ENCODE measurements at places on chromosomes 5 and 9.

GRCh38 chr9:137645211-137645610, 26.4 kb downstream of the EHMT1 start:
- no peak for DNase-seq

GRCh38 chr5:64742821-64743220, 25.7 kb downstream of the SREK1IP1 start:
- no peak for DNase-seq

- DNase-seq: no peak
Observed at GRCh38 chr9:131436865-131437271, 43.0 kb downstream of the PRRC2B start.

DNA sequence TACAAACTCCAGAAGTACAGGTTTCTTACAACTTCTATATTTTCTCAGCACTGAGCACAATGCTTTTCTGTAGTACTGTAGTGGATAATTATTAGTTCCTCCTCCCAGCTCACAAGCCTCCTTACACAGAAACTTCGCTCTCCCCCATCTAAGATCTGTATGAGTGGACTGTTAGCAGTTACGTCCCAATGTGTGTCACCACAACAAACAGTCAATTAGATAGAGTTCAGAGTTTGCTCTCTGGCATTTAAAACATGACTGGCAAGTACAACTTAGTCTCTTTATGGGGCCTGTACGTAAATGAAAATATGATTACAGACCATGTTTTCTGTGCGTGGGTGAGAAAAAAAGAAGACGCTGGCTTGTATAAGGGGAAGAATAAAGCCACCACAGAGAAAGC, 631.4 kb upstream of the DMAC1 start:
- DNase-seq: no peak
